ENCODE measurements at places on chromosomes 2 and 18.

DNA sequence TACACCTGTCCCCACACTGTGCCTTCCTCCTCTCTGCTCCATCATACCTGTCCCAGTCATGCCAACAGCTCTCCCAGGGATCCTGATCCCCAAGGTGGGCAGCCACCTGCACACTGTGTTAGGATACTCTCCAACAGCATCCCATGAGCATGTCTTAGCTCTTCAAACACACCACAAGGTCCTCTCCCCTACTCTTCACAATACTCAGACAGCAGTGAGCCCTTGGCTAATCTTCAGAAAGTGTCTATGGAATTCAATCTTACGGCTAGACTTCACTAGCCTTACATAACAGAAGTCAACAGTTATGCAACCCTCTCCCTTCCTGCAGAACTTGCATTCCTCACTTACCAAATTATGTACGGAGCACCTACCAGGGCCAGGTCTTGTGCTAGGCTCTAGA lies 79.9 kb downstream of the MYO5B start:
- DNase-seq = no peak

DNA sequence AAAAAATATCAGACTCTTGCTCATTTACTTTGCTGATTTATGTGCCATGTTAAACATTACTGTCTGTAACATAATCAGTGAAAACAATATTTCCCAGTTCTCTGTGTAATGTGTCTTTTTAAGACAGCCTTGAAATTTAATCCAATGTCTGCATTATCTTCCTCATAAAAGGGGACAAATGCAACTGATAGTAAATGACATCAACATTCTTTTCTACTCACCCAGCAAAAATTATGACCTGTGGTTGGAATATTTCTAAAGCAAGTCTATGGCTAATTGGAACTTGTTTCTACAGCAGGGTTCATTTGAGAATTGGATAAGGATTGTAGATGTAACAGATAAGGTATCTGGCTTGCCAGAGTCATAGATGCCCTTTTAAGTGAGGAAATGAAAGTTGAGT lies 34.8 kb downstream of the C1D start:
- DNase-seq = no peak

DNA sequence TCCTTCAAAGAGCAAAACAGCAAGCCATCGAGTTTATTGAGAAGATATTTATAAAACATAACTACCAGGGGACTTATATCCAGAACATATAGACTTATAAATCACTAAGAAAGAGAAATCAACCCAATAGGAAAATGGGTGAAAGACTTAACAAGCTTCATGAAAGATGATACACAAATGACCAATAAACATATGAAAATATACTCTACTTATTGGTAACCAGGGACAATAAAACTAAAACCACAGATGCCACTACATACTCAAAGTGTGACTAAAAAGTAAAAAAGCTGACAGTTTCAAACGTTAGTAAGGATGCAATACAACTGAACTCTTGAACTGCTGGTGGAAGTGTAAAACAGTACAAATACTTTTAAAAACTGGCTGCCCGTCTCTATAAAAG lies 154.3 kb downstream of the TMEM163 start:
- no peak for DNase-seq

GRCh38 chr2:10481666-10482157 lies 33.6 kb upstream of the ODC1 start:
- DNase-seq = no peak

- no peak for DNase-seq
These were observed 39.5 kb downstream of the STON1 start for GRCh38 chr2:48569433-48569832.

GRCh38 chr2:124663645-124663997 lies 638.5 kb downstream of the CNTNAP5 start:
- no peak for DNase-seq

DNA sequence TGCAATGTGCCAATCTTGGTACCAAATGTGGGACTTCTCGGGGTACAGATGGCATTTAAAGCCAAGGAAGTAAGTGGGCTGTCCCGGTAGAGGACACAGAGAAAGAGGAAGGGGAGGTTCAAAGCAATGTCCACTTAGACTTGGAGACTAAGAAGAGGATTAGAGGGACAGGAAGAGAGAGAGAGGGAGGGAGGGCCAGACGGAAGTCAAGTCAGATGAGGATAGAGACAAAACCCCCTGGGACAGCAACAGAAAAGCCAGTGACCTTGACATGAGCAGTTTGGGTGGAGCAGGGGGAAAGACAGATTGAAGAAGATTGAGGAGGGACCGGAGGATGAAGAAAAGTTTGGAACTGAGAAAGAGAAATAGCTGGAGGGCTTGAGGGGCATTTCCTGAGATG lies 164.5 kb downstream of the NCK2 start:
- no peak for DNase-seq

GRCh38 chr2:119756837-119757236 lies 2.9 kb upstream of the PTPN4 start:
- no peak for DNase-seq

- DNase-seq = no peak
These were observed 81.4 kb downstream of the LYPD1 start for GRCh38 chr2:132588576-132588975.

- DNase-seq = no peak
These were observed 11.0 kb downstream of the CAPG start for GRCh38 chr2:85399183-85399455.

DNA sequence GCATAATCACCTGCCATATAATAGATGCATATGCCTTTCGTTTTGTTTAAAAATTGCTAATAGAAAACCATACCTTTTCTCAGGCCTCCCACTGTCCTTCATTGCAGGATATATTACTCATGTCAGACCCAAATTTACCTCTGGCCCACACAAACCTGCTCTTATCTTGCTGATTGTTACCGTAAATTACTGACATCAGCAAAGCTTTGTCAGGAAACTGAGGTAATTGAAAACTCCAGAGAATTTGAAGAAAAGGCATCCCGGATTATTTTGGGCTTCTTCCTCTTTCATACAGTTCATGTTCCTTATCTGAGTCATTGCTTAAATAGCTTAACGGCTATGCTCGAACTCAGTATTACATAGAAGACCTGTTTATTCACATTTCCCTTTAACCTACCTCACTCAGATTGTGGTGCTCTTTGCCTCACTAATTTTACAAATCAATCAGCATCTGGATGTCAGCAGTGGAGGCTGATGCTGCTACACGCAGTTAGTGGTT lies 145.7 kb downstream of the ZEB2 start:
- DNase-seq = no peak

GRCh38 chr2:196473617-196474016 lies 165.9 kb upstream of the CCDC150 start:
- DNase-seq = no peak

DNA sequence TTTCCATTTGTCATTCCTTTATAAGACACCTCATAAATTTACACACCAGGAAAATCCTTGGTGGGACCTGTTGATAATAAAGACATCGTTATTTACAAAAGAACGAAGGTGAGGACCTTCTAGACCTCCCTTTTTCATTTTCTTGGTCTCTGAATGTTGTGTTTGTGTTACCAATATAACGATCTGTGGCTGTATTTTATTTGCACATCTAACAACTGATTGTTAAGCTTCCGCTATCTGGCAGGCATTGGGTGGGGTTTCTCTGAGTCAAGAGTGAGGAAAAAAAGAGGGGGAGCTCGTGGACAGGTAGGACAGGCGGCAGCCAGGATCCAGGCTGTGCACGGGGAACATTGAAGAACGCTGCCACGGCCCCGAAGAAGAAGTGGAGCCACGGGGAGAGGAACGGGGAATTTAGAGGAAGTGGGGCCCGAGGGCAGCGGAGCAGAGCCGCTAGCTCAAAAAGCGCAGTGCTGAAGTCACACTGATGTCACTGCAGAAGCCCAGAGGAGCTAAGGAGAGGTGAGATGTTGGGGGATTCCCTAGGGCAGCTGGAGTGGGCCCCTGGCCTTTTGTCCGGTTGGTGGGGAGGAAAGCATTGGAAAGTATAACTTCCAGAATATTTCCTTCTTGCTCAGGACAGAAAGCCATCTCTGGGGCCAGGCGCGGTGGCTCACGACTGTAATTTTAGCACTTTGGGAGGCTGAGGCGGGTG lies 20.9 kb upstream of the DNMT3A start:
- peak; percentile 74 for DNase-seq

DNA sequence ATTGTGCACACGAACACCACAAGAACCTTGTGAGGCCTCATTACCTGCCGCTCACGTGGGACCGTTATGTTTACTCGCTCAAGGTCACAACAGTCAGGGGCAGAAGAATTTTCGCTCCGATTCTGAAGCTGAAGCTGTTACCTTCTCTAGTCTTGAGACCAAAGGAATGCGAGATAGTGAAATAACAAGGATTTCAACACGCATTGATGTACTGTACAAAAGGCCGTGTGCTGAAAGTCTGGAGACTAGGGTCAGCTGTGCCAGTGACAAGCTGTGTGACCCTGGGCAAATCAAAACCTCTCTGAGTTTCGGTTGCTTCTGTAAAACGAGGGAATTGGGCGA lies 583 bp downstream of the NEMP2 start:
- DNase-seq = no peak

GRCh38 chr18:46565256-46565655 lies 91.8 kb downstream of the LOXHD1 start:
- DNase-seq = no peak

DNA sequence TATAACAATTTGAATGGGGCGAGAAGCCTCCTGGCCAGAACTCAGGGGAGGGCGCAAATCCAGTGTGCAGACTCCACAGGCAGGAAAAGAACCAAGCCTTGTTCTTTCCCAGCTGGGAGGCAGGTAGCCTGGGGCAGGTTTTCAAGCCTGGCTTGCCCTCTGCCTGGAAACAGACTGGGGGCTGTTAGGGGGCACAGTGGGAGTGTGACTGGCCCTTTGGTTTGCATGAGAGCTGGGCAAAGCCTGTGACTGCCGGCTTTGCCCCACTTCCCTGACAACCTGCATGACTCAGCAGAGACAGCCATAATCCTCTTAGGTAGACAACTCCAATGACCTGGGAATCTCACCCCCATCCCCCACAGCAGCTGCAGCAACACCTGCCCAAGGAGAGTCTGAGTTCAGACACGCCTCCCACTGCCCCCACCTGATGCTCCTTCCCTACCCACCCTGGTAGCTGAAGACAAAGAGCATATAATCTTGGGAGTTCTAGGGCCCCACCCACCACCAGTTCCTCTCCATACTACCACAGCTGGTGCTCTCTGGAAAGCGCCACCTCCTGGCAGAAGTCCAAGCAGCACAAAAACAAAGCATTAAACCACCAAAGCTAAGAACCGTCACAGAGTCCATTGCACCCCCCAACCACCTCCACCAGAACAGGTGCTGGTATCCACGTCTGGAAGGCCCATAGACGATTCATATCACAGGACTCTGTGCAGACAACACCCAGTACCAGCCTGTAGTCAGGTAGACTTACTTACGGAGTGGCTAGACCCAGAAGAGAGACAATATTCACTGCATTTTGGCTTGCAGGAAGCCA lies 402.5 kb downstream of the STK39 start:
- no peak for DNase-seq

DNA sequence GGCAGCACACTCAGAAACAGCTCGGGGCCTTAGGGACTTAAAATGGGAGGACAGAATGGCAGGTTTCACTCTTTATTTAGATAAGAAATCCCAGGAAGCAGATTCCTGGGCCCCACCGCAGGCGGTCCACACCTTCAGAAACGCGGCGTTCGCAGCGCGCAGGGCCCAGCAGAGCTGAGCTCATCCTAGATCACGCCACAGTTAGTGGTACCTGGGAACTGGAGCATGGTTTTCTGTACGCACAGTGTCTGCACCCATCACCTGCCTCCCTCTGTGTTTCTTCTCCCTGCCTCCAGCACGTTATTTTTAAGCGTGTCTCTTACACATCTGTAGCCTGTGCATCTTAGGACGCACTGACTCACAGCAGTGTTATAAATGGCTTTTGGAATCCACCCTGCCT lies 242.1 kb downstream of the ALPK2 start:
- DNase-seq = no peak

DNA sequence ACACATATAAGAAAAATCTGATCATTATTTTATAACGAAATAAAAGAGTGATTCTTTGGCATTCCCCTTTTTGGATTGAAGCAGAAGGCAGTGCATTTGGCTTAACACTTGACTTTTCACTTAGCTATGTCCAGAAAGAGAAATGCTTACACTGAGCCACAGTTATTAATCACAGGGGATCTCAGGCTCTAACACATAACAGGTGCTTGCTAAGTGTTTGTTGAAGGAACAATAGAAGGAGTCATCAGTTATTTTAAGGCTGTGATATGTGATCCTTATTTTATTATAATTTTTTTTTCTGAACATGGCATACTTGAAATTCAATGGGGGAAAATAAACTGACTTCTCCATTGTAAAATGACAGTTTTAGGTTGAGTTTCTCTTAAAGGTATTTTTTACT lies 209.5 kb downstream of the UBE2E3 start:
- DNase-seq = no peak

DNA sequence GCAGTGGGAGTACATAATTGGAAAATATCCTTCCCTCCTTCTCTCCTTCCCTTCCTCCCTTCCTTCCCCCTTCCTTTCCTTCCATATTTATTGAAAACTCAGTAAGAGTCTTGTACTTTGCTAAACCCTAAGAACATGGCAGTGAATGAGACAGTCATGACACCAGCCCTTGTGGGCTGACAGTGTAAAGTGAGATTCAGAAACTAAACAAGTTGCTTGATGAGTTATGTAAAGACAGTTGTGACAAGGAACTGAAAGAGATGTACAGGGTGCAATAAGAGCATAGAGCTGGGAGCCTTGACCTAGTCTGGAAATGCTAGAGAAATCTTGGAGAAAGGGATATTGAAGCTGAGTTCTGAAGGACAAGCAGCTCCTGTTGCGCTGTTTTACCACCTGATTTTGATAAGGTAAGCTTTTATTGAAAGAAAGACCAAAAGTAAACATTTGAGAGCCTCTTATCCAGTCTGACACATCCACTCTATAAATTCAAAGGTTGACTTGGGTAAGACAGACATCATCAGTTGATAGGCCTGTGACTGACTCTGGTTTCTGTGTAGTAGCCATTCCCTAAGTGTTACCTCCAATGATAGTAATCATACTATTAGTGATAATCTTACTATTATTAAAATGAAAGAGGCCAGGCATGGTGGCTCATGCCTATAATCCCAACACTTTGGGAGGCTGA lies 66.5 kb upstream of the SKOR2 start:
- no peak for DNase-seq

GRCh38 chr18:2984703-2985261 lies 28.2 kb downstream of the LPIN2 start:
- no peak for DNase-seq

DNA sequence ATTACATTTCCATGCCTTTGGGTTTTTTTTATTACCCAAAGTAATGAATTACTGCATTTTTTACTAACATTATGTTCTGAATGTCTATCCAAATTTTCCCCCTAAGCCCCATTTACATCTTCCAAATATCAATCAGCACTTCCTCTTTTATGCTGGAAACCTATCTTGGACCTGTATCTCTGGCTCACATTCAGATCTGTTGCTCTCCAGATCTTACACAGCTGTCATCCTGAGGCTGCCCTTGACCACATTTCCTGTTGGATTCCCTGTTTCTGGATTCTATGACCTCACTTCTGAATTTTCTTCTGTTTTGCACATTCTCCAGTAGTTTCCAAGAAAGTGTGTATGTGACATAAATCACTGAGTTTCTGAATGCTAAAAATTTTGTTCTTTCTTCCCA lies 146.7 kb downstream of the PDE1A start:
- DNase-seq = no peak

All from activated B cell treated with CpG ODN at 0.5 μM for 24 hours (primary cell).